ENCODE measurements at places on chromosomes 1 and 21.

- no peak for DNase-seq
Observed at GRCh38 chr1:67213164-67213563, 46.9 kb downstream of the IL23R start.

DNA sequence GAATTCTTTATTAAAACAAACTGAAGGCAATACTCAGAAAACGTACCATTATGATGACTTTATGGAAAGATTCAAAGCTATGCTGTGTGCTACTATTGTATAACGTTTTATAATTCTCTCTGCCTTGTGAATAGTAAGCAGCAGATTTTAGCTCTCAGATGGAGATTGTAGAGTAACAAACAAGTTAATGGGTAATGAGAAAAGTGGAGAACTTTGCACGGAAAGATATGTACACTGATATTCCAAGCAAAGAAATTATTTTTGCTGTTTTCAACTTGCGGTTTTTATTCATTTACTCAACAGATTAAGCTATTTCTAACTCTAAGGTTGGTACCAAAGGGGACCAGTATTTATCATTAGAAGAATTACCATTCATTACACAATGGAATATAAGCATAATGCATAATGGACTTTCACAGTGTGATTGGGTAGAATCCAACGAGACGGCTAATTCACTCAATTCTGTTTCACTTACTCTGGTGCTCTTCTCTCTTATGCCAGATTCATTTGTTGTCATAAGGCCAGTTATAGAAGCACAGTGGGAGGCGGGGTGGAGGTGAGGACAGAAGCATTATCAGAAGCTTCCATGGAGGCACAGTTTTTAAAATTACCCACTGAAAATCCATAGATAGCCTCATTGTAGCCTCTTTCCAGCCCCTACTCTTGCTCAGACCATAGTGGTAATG is 38.6 kb downstream of the ATP1B1 start:
- DNase-seq, result no peak

DNA sequence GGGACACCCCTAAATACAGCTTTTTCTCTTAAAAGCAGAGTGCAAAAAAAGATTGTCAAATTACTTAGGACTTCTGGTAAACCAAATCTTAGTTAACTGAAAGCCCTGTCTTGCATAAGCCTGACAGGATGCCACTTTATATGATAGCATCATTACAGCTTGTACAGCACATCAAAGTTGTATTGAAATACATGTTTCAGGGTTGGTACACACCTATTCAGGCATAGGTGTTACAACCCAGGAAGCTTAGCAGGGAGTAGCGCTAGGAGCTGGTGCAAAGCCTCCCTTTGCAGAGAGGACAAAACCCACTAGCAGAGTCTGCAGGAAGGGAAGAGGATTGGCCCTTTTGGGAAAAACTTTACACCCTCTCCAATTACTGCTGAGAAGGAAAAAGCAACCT is 258.9 kb upstream of the SGIP1 start:
- DNase-seq, result no peak

DNA sequence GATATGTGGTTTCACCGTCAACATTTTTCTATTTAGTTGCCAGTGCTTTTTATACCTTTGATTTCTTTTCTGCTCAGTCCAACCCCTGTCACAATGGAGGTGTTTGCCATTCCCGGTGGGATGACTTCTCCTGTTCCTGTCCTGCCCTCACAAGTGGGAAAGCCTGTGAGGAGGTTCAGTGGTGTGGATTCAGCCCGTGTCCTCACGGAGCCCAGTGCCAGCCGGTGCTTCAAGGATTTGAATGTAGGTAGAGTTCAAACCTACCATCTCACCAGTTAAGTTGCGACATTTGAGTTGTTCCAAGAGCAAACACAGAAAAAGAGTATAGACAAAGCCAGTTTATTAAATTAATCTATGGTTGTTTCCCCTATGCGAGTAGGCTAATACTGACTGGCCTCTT is 161.3 kb downstream of the CRB1 start:
- DNase-seq, result no peak

DNA sequence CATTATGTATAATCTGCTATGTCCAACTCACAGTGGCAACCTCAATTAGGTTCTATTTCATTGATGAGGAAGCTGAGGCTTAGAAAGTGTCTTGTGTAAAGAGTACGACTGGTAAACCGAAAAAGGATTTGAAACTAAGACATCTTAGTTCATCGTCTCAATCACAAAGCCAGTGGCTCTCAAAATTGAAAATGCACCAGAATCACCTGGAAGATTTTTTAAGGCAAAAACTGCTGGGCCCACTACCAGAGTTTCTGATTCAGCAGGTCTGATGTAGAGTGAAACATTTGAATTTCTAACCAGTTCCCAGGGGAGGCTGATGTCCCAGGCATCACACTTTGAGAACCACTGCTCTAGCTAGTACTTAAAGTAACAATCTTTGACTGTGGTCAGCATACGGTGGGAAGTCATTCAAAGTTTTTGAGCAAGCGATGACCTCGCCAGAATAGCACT is 5.2 kb upstream of the LRRC53 start:
- no peak for DNase-seq

DNA sequence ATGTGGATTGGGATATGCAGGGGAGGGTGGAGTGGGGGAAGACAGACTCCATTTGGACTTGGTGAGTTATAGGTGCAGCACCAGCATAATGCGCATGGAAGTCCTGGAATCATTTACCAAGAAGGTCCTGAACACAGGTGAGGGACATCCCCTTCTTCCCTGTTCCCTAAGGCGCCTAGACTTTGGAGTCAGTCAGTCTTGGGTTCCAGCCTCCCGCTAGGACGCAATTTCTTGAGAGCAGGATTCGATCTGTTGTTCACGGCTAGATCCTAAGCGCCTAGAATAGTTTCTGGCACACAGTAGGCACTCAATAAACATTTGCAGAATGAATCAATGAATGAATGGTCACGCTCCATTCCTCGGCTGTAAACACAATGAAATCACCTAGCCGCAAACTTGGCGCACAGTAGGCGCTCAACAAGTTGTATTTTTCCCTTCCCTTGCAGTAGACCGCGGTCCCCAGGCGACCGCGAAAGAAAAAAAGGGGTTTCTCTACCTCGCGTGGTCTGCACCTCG is 1.0 kb upstream of the AK4 start:
- DNase-seq, result no peak

DNA sequence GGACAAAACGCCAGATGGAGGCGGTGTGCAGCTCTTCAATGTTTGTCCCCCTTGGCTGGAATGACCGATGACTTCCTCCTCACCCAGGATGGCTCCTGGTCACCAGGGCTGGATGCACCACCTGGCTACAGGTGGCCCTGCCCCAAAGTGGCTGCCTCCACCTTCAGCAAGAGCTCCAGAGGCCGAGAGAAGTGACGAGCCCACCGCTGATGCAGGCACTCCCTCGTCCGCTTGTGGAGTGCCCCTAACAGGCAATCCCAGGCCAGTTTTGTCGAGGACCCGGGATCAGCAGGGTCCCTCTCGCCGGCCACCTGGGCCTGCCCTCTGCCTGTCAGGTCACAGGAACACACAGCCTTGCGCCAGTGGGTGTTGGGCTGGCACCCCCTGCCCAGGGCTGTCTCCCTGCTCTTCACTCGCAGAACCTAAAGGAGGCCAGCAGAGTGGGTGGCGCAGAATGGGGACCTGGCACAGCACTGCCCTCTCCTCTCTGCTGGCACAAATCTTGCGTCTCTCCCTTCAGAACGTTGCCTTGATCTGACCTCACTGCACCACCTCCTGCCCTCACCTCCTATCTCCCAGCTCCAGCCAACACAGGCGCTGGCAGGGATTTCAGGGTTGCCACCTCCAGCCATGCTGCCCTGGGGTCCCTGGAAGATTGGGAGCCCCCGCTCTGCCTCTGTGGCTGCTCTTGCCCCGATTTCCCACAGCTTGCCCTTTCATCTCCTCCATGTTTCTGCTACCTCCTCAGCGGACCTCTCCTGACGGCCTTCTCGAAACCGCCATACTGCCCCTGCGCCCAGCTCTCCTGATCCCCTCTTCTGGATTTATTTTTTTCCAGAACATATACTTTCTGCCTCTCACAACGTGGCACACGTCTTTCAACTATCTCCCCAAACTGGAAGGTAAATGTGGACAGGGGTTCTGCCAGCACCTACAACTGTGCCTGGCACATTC is 38.6 kb downstream of the SLC45A1 start:
- no peak for DNase-seq

DNA sequence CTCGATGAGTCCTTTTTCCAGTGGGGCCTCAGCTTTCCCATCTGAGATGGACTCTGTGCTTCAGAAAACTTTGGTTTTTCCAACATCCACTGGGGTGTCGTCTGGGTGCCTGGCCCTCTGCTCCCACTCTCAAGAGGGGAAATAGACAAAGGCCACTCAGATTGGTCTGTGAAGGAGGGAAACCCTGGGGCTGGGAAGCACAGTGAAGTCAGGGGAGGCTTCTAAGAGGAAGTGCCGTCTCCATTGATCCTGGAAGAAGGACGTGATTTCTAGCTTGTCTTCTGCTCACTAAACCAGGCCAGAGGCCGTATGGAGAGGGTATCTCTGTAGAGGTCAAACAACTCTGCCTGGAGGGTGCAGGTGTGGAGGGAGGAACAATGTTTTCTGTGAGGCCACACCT is 5.2 kb downstream of the KNCN start:
- no peak for DNase-seq

DNA sequence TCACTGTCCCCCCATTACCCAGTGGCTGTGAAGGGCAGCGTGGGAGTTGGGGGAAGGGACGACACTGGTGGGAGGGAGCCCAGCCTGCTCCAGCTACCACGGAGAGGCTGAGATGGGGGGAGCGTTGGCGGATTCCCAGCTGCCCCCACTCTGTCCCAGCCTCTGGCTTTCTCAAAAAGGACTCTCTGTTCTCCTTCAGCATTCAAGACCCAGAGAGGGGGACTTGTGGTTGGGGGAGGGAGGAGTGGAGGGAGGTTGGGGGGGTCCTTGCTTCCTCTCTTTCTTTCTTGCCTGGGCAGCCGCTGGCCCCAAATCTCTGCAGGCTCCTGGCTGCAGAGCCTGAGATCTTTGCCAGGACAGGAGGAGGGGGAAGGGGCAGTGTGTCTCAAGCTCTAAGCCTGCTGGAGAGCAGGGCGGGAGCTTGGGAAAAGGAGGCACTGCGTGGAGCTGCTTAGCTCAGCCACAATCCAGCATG is 2.2 kb downstream of the ATP1A2 start:
- DNase-seq, result no peak

DNA sequence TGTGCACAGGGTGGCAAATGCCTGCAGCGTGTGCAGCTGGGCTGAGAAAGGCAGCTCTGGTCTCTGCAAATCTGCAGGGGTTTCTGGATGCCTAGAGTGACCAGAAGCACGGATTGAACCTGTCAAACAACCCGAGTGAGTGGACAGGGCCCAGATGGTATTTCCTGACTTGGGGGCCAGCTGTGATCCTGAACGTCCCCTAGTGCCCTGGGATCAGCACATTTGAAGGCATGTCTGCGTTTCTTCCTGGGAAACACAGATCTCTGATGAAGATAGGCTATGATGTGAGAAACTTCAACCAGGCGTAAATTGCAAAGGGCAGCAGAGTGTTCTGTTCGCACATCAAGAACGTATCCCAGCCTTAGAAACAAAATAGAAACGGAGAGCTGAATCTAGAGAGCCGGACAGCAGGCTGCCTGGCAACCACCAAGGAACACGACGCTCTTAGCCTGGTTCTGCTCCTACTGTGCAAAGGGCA is 163.1 kb downstream of the KCNJ6 start:
- DNase-seq, result no peak

DNA sequence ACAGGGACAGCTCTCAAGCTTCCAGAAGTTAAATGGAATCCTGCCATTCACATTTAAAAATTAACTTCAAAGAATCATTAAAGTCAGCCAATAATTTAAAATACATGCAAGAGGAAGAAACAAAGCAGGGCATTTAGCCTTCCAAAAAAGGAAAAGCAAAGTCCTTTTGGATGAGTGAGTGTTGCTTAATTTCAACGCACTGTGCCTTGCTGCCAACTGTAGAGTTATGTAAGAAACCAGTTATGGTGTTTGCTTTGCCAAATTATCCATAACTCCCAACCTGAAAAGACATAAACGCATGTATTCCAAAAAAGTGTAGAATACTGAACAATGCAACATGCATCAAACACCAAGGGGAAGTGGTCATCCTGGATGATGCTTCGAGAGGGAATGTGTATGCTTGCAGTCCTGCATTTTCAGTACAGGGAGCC is 16.1 kb upstream of the KCNE1 start:
- no peak for DNase-seq

- DNase-seq, result no peak
Observed at GRCh38 chr1:67980028-67980427, 70.4 kb downstream of the DIRAS3 start.

- DNase-seq, result no peak
Observed at GRCh38 chr1:231359113-231359512, 21.0 kb downstream of the SPRTN start.

- DNase-seq, result no peak
Observed at GRCh38 chr1:160911441-160911840, 26.5 kb upstream of the ITLN1 start.

- DNase-seq, result no peak
Observed at GRCh38 chr1:31658721-31659120, 14.0 kb upstream of the PEF1 start.

- no peak for DNase-seq
Observed at GRCh38 chr1:26083208-26083607, 15.8 kb upstream of the TRIM63 start.

GRCh38 chr1:197750366-197750765 is 24.9 kb downstream of the DENND1B start:
- no peak for DNase-seq

DNA sequence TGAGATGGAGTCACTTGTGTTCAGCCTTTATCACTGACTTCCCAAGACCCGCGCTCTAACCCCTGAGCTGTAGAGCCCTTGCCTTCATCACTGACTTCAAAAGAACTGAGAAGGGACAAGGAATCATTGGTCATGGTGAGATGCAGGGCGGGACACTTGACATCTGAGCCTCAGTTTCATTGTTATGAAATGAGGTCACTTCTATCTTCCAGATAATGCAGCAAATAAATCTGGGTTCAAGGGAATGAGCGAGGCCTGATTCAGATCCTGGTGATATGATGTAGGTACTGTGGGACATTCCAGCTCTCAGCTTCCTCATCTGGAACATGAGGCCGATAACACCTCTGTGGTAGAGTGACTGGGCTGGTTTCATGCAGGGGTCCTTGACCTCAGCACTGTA is 13.8 kb downstream of the KAZN start:
- DNase-seq, result no peak

DNA sequence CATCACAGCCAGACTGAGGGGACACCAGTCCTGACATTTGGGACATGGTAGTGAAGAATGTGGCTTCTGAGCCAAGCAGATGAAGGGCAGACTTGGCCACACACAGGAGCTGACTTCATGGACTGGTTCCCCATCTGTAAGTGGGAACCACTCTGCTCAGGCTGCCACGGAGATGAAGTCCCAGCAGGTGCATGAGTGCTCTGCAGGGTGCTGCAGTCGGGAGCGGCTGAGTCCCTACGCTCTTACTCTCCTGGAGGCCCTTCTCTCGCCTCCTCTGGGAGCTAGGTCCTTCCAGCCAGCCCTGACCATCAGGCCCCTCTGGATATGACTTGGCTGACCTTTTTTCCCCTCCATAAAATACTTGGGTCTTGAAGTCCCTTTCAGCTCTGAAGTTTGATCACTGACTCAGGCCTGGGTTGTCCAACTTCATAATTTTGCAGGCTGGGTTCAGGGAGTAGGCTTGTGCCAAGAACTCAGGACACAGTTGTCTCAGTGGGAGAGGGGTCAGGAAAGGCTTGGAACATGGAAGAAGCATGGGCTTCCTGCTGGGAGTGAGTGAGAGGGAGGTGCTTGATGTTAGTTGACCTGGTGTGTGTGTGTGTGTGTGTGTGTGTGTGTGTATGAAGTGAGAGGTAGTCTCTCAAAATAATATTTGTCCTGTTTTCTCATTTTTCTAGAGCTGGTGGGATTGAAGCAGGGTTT is 21.0 kb upstream of the EPS8L3 start:
- no peak for DNase-seq
